Right atrium auricular region (tissue), 2 donors: ENCODE measurements at places on chromosomes 13 and 19.

- H3K36me3 ChIP-seq: no peaks in the 10 kb centered on the region
- no peak overlapping the region for H3K4me3 ChIP-seq
- no peaks in the 10 kb centered on the region for H3K4me1 ChIP-seq
- no peak overlapping the region for H3K27ac ChIP-seq
- no peaks in the 10 kb centered on the region for H3K27me3 ChIP-seq
Observed at GRCh38 chr13:48165063-48165462, 67.9 kb upstream of the ITM2B start.

DNA sequence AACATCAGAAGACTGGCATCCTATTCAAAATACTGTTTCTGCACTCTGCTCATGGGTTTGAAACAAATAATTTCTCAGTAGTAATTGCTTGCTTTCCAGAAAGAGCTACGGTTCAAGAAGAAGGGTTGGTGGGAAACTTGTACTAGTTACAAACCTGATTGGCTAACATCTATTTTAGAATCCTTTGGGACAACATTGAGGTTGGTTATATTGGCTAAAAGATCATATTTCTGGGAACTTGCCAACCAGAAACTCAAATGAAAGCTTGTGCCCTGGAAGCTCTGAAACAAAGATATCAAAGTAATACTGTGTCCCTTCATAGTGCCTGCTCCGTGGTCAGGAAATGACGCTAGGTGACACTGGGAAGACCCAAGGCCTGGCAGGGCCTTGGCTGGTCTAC is 141.7 kb downstream of the LACC1 start:
- H3K27me3 ChIP-seq: no peaks in the 10 kb centered on the region
- H3K36me3 ChIP-seq: no peaks in the 10 kb centered on the region
- no peak for DNase-seq
- H3K4me1 ChIP-seq: peaks cover 18% of the 10 kb centered on the region
- no peak overlapping the region for H3K27ac ChIP-seq

DNA sequence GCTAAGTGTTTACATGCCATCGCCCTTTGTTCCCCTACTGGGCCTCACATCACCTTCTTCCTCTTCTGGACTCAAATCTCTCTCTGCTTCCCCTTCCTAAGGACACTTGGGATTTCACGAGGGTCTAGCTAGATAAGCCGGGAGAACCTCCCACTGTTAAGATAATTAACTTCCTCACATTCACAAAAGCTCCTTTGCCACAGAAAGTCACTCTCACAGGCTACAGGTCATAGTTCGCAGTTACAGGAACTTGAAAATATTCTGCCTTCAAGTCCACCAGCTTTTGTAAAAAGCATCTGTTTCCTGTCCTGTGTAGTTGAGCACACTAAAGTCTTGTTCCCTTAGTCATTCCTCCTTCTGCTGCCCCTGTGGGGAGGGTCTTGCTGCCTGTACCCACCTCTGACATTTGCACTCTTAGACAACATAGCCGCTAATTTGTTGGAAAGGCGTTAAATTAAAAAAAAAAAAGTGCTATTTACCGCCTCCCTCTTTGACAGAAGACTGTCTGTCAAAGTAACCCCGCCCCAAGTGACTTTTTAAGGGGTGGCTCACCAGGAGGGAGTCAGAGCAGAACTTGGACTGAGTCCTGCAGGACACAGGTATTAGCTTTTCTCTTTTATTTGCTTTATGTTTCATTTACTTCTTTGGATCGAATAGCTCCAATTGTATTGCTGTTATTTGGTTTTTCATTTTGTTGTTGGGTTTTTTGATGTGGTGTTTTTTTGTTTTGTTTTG is 26.8 kb upstream of the CEACAM21 start:
- no peaks in the 10 kb centered on the region for H3K27me3 ChIP-seq
- no peaks in the 10 kb centered on the region for H3K36me3 ChIP-seq
- DNase-seq: no peak
- peak overlapping the region; percentile 62 for H3K27ac ChIP-seq
- peak overlapping the region; percentile 18 for H3K4me3 ChIP-seq

GRCh38 chr13:91154558-91155353 is 192.7 kb upstream of the MIR17HG start:
- H3K36me3 ChIP-seq: no peaks in the 10 kb centered on the region
- H3K27me3 ChIP-seq: no peaks in the 10 kb centered on the region
- DNase-seq: no peak

DNA sequence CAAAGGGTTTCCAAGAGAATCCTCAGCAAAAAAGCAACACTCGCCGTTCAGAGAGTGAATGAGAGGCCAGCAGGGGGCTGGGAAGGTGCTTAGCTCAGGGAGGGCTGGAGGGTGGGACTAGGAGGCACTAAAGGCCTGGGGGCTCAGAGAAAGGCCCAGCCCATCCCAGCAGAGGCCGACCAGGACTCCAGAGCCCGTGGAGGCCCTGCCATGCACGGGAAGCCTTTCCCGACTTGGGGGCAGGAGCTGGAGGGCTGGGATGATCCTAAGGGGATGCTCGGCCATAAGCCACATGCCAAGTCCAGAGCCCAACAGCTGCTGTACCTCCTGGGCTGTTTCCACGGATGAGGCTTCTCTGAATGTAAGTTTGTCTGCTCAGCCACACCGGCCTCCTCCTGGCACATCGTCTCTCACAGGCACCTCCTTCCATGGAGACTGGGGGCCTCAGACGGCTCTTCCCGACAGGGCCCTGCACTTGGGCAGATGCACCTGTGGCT is 19.5 kb downstream of the RASA3 start:
- H3K27me3 ChIP-seq: no peaks in the 10 kb centered on the region
- H3K4me3 ChIP-seq: no peak overlapping the region
- H3K4me1 ChIP-seq: peaks cover 33% of the 10 kb centered on the region
- H3K27ac ChIP-seq: no peak overlapping the region
- H3K36me3 ChIP-seq: no peaks in the 10 kb centered on the region
- peak; percentile 42 for DNase-seq

GRCh38 chr19:39084732-39085080 is 538 bp downstream of the ACP7 start:
- H3K36me3 ChIP-seq: no peaks in the 10 kb centered on the region
- no peak for DNase-seq
- no peaks in the 10 kb centered on the region for H3K4me1 ChIP-seq

GRCh38 chr13:32989942-32990341 is 26.3 kb upstream of the KL start:
- no peak for DNase-seq
- H3K27me3 ChIP-seq: no peaks in the 10 kb centered on the region
- H3K4me1 ChIP-seq: peaks cover 4% of the 10 kb centered on the region
- no peak overlapping the region for H3K4me3 ChIP-seq
- H3K27ac ChIP-seq: no peak overlapping the region
- H3K36me3 ChIP-seq: no peaks in the 10 kb centered on the region

DNA sequence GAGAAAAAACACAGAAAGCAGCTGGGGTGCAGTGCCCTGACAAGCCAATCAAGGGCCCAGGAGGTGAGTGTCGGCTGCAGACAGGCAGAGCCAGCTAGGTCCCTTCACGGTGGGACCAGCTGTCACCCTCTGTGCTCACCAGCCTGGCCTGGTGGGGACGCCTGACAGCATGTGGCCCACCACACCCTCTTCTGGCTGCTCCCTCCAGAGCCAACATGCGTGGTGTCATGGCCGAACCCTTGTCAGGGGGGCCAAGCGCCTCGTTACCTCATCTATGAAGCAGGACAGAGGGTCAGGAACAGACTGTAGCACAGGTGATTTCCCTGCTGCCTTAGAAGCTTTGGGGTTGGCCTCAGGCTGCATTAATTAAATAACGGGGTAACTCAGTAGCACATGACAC is 40.0 kb upstream of the ISYNA1 start:
- no peak for DNase-seq
- H3K27ac ChIP-seq: peak overlapping the region; percentile 78
- H3K4me3 ChIP-seq: no peak overlapping the region
- peaks cover 66% of the 10 kb centered on the region for H3K4me1 ChIP-seq
- H3K36me3 ChIP-seq: no peaks in the 10 kb centered on the region

GRCh38 chr19:32901504-32902161 is 32.1 kb upstream of the SLC7A9 start:
- no peak for DNase-seq
- H3K4me3 ChIP-seq: no peak overlapping the region
- peaks cover 29% of the 10 kb centered on the region for H3K36me3 ChIP-seq
- no peaks in the 10 kb centered on the region for H3K4me1 ChIP-seq
- H3K27ac ChIP-seq: no peak overlapping the region

- peak overlapping the region; percentile 76 for H3K4me3 ChIP-seq
- H3K36me3 ChIP-seq: no peaks in the 10 kb centered on the region
- peak overlapping the region; percentile 84 for H3K27ac ChIP-seq
- H3K4me1 ChIP-seq: peaks cover 70% of the 10 kb centered on the region
- DNase-seq: no peak
Observed at GRCh38 chr13:21672287-21672680, 1.4 kb downstream of the FGF9 start.

DNA sequence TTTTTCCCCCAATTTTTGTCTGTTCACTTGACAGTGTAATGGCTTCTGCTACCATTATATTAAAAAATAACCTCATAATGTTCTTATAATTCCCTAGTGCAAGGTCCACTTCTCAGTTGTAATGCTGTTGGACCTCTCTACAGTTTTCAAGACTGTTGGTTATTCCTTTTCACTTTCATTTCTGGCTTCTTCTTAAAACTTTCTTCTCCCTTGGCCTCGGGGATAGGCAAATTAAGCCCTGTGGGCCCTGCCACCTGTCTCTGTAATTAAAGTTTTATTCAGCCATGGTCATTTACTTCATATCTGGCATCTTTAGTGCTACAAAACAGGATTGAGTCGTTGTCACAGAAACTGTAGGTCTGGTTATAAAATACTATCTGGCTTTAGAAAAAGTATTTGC is 313.5 kb downstream of the KLF12 start:
- H3K36me3 ChIP-seq: no peaks in the 10 kb centered on the region
- H3K27me3 ChIP-seq: no peaks in the 10 kb centered on the region
- DNase-seq: no peak
- H3K4me1 ChIP-seq: no peaks in the 10 kb centered on the region
- no peak overlapping the region for H3K27ac ChIP-seq

- H3K27ac ChIP-seq: peak overlapping the region; percentile 94
- peak; percentile 53 for DNase-seq
- no peak overlapping the region for H3K4me3 ChIP-seq
- no peaks in the 10 kb centered on the region for H3K4me1 ChIP-seq
- no peaks in the 10 kb centered on the region for H3K27me3 ChIP-seq
- H3K36me3 ChIP-seq: no peaks in the 10 kb centered on the region
Observed at GRCh38 chr19:6068711-6069110, 41.6 kb downstream of the RFX2 start.

DNA sequence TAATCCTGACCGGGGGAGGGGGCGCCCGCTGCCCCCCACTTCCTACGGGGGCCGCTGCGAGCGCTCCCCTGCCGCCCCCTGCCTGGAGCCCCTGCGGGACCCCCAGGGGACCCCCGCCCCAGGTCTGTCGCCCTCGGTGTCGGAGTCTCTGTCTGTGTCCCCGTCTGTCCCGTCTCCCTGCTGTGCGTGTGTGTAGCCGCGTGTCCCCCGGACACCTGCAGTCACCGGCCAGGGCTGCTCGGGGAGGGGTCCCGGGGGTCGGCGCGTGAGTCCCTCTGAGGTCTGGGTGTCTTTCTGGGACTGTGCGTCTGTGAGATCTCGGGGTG is 7.7 kb upstream of the NFIC start:
- H3K27me3 ChIP-seq: no peaks in the 10 kb centered on the region
- DNase-seq: no peak
- no peaks in the 10 kb centered on the region for H3K36me3 ChIP-seq
- no peaks in the 10 kb centered on the region for H3K4me1 ChIP-seq

DNA sequence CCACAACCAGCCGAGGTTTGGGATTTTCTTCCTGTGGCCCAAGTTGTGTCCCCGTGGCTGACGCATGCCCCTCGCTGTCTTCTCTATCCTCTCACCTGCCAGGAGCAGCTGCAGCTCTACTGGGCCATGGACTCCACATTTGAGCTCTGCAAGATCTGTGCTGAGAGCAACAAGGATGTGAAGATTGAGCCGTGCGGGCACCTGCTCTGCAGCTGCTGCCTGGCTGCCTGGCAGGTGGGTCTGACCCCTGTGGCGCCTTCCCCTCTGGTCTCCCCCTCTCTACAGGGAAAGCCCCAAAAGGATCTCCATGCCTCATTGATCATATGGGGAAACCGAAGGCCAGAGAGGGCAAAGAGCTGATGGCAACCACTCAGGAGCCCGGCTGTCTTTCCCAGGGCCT is 14.6 kb downstream of the CBLC start:
- H3K36me3 ChIP-seq: no peaks in the 10 kb centered on the region
- H3K27ac ChIP-seq: no peak overlapping the region
- no peak overlapping the region for H3K4me3 ChIP-seq
- H3K27me3 ChIP-seq: no peaks in the 10 kb centered on the region
- no peak for DNase-seq

- peaks cover 38% of the 10 kb centered on the region for H3K4me1 ChIP-seq
- H3K36me3 ChIP-seq: no peaks in the 10 kb centered on the region
- no peaks in the 10 kb centered on the region for H3K27me3 ChIP-seq
- H3K4me3 ChIP-seq: no peak overlapping the region
- no peak overlapping the region for H3K27ac ChIP-seq
- DNase-seq: no peak
Observed at GRCh38 chr19:1158885-1159448, 15.1 kb downstream of the SBNO2 start.

DNA sequence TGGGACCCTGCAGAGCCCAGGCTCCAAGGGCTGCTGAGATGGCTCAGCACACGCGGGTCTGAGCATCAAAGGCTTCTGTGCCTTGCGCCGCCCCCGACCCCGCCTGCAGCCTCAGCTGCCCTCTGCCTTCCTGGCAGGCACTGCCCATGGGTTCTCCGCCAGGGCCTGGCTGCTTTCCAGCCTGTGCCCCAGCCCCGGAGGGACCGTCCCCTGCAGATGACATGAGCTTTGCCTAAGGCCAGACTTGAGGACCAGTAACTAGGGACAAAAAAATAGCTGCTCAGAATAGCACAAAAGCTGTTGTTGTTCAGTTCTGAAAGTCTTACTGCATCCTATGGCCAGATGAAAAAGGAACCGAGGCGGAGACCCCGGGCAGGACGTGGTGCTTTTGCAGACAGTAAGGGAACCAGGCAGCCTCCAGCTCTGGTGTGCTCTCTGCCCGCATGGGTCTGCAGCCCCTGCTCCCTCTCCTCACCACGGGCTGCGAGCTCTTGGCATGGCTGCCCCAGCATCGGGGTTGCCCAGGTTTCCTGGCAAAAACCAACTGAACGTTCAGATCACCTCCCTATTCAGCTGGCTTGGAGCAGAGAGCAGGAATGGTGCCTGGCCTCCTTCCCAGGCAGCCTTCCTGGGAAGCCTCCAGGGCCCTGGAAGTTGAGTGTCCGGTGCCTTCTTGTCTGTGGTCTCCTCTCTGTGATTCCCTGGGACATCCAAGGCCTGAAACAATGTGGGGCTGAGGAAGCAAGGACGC is 12.5 kb upstream of the CFAP97D2 start:
- no peak overlapping the region for H3K27ac ChIP-seq
- H3K4me3 ChIP-seq: no peak overlapping the region
- H3K27me3 ChIP-seq: no peaks in the 10 kb centered on the region
- no peak for DNase-seq

DNA sequence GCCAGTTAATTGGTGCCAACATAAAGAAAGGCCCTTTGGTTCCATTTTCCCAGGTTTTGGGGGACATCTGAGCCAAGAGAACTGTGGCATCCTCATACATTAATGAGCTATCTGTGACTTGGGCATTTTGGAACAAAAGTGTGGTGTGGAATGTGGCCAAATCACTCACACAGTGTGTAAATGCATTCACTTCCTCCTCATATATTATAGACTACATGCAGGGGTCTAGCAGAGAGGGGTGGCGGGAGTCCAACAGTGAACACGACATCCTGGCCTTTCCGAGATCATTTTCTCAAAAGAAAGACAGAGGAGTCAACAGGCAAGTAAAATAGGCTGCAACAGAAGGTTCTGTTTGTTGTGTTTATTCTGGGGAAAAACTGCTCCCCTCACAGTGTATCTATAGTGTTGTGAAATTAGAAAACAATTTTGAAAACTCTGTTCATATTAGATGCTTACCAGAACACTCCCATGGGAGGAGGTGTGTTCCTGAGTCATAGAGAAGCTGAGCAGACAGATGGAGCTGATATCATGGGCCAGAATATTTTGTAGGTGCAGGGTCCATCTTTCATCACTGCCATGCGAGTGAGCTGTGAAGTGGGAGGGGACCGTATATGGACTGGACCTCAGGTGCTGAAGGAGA is 36.9 kb downstream of the PABPC3 start:
- no peak overlapping the region for H3K4me3 ChIP-seq
- H3K36me3 ChIP-seq: no peaks in the 10 kb centered on the region
- no peaks in the 10 kb centered on the region for H3K27me3 ChIP-seq
